ENCODE measurements at places on chromosomes 6 and 20.

DNA sequence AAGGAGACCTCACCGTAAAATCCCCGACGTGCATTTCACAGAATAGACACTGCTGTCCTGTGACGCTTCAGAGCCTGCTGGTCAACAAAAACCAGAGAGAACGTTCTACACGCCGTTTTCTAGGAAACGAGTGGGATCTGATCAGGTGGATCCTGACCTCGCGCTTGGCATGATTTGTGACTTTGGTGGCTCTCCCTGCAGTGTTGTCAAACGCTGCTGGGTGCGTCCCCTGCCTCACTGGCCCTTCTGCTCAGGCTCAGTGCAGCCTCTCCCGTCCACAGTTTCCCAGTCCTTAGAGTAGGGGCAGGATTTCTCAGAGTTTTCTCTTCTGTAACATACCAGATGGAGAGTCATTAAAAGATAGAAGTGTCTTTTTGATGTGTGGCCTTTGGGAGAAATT lies 27.6 kb upstream of the IRF4 start:
- no peak for DNase-seq

DNA sequence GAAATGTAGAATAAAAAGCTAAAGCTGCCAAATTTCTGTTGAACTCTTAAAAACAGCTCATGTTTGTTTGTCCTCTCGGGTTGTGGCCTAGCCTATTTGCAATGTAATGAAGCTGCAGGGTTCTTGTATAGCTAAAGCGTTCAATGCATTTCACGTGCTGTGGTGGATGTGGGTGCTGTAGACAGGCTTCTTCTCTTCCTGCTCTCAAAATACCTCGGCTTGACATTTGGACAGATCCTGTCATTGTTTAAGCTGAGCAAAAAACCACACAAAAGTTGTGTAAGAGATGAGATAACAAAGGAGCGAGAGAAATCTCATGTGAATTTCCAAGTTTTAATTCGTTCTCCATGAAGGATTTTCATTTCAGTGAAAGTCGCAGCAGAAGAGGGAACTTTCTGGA lies 196.3 kb upstream of the UST start:
- DNase-seq = peak; percentile 14

DNA sequence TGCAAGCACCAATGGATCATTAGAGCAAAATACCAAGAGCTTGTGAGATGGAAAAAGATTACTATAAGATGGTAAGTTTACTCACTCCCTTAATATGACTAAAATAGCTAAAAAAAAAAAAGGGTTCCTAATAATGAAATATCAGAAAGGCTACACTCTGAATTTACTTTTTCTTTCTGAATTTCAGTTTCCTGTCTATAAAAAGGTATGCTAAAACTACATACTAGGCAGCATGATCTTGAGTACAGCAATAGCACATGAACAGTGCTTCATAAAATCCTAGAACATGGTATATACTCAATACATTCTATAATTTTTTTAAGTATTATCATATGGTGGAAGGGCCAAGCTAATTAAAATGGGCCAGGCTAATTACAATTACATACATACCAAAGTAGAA lies 24.0 kb upstream of the FAM135A start:
- DNase-seq = no peak

GRCh38 chr6:159064477-159064876 lies 19.7 kb upstream of the TAGAP start:
- peak; percentile 46 for DNase-seq

- peak; percentile 4 for DNase-seq
Measured at GRCh38 chr6:84428300-84428907, 201.0 kb upstream of the CEP162 start.

DNA sequence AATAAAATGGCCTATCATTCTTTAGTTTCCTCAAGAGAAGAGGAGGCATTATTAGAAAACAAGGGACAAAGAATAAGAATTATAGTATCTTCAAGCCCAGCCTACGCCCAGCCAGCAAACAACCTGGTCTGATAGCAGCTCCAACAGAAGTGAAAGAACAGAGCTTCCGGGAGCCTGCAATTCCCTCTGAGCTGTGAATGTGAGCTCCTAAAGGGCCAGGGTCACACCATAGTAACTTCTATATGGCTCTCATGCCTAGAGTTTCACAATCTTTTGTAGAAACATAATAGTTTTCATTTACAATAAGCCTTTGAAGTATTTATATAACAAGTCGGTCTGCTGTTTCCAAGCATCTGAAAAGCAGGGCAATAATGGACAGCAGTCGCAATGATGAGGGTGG lies 116.5 kb downstream of the SMLR1 start:
- DNase-seq = no peak

GRCh38 chr20:37797669-37798175 lies 103.9 kb downstream of the CTNNBL1 start:
- DNase-seq = no peak

GRCh38 chr6:170200458-170200891 lies 90.4 kb downstream of the DLL1 start:
- DNase-seq = no peak

DNA sequence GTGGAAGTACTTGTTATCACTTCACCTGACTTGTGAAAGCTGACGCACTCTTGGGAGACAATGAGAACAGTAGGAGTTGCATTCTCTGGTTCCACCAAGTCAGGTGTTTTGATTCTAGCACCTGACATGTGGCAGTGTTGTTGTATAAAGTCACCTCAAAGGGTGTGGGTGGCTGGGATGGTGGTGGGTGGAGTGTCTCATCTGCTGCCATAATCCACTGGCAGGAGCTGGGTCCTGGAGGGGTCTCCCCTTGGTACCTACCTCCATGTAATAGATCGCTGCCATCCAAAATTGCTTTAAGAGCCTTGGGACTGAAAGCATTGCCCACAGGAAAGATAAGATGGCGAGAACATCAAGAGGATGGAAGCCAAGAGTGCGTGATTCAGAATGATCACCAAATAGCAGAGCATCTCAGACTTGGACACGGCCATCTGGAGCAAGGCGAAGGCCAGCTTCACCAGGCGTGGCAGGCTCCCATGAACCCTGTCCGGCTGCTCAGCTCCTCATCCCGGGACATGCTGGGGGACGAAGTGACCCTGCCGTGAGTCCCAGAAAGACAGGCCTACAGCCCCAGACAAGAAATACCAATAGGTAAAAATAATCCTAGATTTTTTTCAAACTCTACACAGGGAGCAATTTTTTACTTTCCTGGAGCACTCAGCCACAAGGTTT lies 56.6 kb downstream of the NPEPL1 start:
- DNase-seq = no peak

DNA sequence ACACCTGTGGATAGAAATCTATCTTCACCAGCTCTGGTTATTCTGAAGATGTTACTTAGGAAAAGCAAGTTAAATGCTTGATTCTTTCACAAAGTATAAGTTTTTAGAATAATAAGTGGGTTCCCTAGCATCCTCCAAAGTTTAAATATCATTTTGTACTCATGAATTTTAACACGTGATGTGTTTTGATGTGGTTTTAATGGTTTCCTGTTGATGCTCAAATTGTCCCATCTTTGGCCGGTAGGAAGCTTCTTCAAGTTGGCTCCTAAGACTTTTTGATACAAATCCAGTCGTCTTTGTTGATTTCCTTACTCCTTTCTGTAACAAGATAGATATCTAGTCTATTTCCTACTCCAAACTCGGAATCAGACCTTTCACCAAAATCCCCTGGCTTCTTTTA lies 94.5 kb upstream of the STXBP5 start:
- no peak for DNase-seq

DNA sequence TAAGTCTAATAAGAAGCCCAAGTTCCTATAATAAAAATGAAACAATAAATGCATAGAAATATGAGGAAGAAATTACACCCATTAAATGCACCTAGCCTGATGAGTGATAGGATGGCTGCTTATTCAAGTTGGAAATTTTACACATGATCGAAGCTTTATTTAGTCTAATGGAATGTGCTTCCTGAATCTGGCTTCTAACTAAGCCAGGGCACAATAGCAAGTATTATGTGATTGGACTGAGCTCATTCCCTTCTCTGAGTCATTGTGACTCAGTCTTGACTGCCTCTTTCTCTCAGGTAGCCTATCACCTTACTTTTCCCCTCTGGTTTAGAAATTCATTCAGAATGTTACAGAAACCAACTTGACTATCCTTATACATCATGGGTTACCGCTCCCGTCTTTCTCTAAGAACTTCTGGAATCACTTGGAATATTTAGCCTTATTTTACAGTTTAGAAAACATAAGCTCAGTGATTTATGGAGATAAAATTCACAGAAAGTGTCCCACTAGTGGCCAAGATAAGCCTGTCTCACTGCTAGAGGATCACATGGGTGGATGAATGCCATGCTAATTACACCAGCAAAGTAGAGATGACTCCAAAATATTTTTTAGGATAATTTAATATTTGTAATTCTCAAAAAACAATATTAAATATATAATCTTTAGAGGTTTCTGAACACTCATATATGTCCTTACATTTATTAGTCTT lies 505.3 kb upstream of the JAG1 start:
- no peak for DNase-seq

DNA sequence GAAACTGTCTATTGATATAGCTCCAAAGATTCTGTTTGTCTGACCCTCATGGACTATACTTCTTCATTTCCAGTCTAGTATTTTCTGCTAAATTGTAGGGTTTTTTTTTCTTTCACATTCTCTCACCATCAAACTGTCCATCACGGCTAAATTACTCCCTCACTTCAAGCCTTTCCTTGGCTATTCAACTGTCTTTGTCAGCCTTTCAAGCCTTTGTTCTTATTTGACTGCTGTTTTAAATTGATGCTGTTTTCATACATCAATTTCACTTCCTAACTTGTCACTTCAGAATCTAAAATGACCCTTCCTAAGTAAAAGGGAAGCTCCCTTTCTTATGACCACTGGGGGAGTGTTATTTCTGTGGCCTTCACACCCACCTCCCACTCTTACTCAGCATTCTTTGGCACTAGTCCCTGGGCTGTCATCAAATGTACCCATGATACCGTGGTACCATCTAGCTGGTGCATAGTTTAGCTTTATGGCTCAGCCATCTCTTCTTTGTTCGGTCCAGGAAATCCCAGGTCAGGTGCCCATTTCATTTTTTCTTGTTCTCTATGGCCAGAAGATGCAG lies 8.6 kb downstream of the GJA1 start:
- peak; percentile 12 for DNase-seq

- DNase-seq = no peak
Measured at GRCh38 chr6:151671195-151671594, 136.3 kb upstream of the ESR1 start.

GRCh38 chr6:1122083-1122482 lies 189.8 kb upstream of the FOXQ1 start:
- DNase-seq = no peak

DNA sequence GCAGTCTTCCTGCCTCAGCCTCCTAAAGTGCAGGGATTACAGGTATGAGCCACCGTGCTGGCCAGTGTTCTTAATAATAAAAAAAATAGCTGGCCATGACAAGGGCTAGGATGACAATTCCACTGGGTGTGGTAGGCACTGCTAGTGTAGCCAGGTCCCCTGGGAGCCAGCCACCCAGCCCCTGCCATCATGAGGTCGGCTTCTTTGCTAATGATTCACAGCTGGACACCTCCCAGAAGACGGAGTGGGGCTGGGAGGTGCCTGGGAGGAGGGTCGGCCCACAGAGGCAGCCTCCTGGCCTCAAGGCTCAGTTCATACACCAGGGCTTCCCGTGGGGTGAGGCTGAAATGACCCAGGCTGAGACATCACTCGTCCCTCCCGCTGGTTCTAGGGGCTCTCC lies 230.4 kb downstream of the TAF4 start:
- DNase-seq = no peak

GRCh38 chr6:32415521-32416019 lies 8.6 kb upstream of the BTNL2 start:
- peak; percentile 76 for DNase-seq

- no peak for DNase-seq
Measured at GRCh38 chr6:67467341-67467740, 1167.7 kb upstream of the ADGRB3 start.

DNA sequence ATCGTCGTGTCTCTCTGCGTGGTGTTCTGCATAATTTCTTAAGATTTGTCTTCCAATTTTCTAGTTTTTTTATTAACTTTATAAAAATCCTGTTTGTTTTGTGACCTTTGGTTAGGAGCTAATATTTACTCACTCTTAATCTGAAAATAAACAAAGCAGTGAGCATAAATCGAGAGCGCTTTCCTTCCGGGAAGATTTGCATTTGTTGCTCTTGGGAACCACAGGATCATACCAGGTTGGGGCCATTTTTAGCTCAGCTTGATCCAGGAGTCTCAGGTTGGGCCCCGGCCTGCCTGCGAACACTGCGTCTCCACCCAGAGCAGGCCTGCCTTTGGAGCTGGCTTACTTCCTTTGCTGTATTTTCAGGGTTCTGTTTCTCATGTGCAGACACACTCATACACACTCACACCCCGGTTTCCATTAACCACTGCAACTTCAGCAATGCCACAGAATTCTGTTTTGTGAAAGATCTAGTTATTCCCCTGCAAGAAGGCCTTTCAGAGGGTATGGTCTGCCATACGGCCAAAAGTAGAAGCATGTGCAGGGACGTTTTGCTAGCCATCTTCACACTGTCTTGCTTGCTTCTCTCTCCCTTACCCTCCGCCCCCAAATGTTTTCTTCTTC lies 17.3 kb downstream of the BPHL start:
- no peak for DNase-seq

GRCh38 chr6:20879121-20879520 lies 344.9 kb downstream of the CDKAL1 start:
- DNase-seq = no peak

DNA sequence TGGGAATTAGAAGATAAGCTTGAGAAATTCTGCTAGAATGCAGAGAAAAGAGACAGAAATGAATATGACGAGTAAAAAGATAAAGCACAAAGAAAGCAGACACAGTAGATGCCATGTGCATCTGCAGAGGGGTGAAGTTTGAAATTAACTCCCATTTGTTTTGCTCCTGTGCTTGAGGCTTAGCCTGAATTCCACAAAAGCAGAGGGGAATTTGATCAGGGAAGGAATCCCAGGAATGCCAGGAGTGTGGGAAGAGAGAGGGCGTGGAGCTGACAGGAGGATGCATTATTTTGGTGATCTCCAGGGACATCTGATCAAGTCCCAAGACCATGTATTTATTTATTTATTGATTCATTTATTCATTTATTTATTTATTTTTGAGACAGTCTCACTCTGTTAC lies 55.6 kb downstream of the SLC22A1 start:
- DNase-seq = no peak

GRCh38 chr20:47888351-47888750 lies 103.1 kb upstream of the SULF2 start:
- DNase-seq = no peak

- no peak for DNase-seq
Measured at GRCh38 chr6:163998496-163998895, 584.0 kb downstream of the QKI start.

- DNase-seq = peak; percentile 34
Measured at GRCh38 chr6:70520575-70520974, 46.2 kb upstream of the SDHAF4 start.
